NCI-H1436 treated with DMSO at 0.1 percent for 48 hours (cell line): ENCODE measurements at places on chromosomes 3 and 15.

- DNase-seq: no peak
These were observed 315.7 kb downstream of the MAGI1 start for GRCh38 chr3:65723011-65723410.

GRCh38 chr3:65905771-65906170, 132.9 kb downstream of the MAGI1 start:
- no peak for DNase-seq

- no peak for DNase-seq
These were observed 110.2 kb downstream of the CMSS1 start for GRCh38 chr3:99927671-99928457.

- DNase-seq: no peak
These were observed 103.1 kb downstream of the MITF start for GRCh38 chr3:69842351-69842750.

GRCh38 chr3:196063456-196063855, 18.4 kb downstream of the TFRC start:
- DNase-seq: no peak

DNA sequence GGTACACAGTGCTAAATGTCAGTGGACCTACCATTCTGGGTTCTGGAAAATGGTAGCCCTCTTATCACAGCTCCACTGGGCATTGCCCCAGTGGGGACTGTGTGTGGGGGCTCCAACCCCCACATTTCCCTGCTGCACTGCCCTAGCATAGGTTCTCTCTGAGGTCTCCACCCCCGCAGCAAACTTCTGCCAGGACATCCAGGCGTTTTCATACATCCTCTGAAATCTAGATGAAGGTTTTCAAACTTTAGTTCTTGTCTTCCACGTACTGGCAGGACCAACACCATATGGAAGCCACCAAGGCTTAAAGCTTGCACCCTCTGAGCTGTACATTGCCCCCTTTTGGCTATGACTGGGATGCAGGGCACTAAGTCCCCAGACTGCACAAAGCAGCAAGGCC, 788.2 kb upstream of the ALCAM start:
- DNase-seq: no peak

GRCh38 chr15:78624651-78625590, 4.1 kb upstream of the CHRNA3 start:
- no peak for DNase-seq
